ENCODE measurements at places on chromosomes 2 and 18.
A peak's percentile ranks its signal among the peaks of the same experiment; 100 is the strongest.

GRCh38 chr2:23953625-23954024, 13.4 kb downstream of the UBXN2A start:
- DNase-seq: no peak

- no peak for DNase-seq
These were observed 389.8 kb downstream of the GALNT13 start for GRCh38 chr2:154261473-154262027.

GRCh38 chr2:98015671-98016070, 19.9 kb upstream of the TMEM131 start:
- DNase-seq: no peak

DNA sequence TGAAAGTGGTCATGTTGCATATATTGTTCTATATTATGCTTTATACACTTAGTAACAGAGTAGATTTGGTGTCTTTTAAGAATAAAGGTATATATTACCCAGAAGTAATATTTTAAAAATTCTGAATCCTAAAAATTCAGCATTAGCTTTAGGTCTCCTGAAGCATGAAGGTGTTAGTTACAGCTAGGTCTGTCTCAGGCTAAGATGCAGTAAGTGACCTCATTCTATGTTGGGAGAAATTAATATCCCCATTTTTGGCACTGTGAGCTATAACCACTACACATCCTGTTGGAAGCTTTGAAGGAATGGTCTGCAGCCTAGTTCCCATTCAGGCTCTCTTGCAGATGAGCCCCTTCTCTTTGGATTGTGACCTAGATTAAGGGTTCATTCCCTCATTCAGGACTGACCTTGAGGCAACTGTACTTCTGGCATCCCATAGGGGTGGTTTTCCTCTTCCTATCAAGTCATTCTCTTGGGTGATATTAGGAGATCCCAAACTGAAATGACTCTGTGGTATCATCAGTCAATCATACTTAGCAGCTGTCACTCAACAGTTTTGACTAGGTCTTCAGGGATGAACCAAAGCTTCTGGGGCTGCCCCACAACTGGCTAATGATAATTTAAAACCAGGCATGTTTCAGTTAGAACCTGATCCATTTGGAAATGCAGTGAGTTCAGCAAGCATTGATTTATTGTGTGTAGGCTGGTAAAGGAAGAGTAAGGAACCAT, 117.7 kb downstream of the GPD2 start:
- no peak for DNase-seq

GRCh38 chr18:10252494-10252893, 201.9 kb upstream of the APCDD1 start:
- no peak for DNase-seq

DNA sequence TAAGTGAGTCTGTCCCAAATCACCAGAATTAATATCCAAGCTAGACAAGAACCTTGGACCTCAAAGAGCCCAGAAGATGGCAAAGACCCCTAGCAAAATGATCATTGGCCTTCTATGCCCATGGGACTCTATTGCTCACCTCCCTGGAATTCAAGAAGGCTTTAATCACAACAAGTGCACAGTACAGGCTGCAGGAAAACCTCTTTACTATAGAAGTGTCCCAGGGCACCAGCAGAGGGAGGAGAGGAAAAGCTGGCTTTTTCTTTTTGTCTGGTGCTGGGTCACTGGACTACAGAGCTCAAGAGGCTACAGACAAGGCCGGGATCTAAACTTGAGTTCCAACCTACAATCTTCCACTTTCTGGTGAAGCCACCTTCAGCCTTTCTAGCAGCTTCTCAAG, 88.3 kb upstream of the PPP1CB start:
- no peak for DNase-seq

DNA sequence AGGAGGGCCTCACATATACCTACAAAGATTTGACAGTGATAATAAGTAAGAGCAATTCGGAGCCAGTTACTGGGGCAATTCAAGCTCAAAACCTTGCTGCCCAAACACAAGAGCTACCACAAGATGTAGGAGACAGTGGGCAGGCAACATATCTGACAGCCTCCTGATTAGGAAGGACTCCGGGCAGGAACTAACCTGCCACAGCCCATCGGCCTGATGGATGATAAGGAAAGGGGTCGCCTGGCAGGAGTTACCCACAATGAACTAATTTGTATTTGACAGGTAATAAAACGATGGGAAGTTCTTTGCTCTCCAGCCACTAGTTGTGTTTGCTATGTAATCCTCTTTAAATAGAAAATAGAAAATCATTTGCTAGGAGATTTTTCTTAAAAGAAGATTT, 100.2 kb downstream of the ARHGAP15 start:
- no peak for DNase-seq

DNA sequence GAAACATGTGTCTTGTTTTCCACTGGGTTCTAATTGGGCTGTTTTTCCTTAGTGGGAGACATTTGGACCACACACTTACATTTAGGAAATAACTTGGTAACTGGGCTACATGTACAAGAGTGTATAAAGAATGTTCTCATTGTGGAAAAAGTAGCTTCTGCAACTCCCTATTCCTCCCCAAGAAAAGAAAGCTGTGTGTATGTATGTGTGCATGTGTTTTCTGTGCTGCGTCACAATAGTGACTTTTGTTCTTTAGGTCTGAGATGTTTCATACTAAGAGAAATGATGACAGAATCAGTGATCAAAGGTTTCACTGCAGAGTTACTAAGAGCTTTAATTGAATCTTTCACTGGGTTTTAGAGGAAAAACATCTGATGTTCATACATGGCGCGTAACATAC, 82.7 kb downstream of the TANC1 start:
- DNase-seq: no peak

GRCh38 chr2:239252801-239253200, 148.0 kb downstream of the HDAC4 start:
- DNase-seq: no peak

- DNase-seq: no peak
These were observed 118.6 kb downstream of the TMEM163 start for GRCh38 chr2:134600208-134600607.

GRCh38 chr2:215917953-215918620, 95.3 kb downstream of the MREG start:
- peak; percentile 75 for DNase-seq

- no peak for DNase-seq
These were observed 54.2 kb downstream of the COMMD1 start for GRCh38 chr2:61959381-61960293.

GRCh38 chr2:221787561-221787960, 215.5 kb upstream of the EPHA4 start:
- DNase-seq: no peak

GRCh38 chr2:7539077-7539476, 621.9 kb downstream of the RNF144A start:
- DNase-seq: no peak

DNA sequence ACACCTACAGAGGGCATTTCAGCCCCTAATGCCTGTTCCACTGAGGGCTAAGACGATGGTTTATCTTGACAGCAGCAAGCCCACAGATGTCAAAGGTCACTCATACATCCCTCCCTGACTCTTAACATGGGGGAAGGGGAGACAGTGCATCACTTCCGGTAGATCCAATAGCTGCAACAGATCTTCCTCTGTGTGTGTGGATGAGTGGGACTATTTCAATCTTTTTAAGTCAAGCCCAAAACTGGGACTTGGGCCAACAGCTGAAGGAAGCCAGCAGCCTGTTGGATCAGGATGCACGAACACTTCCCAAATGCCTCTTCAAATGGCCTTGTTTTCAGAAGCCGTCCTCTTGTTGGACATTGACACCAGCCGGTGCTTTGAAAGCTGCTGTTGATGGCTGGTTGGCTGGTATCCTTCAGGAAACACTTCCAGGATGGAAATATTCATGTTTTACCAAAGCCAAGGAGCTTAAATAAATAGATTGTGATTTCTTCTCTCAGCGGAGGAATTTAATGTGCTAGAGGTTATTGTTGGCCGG, 59.2 kb downstream of the IL1R2 start:
- DNase-seq: no peak

GRCh38 chr2:68687018-68687417, 43.6 kb downstream of the PROKR1 start:
- DNase-seq: no peak

DNA sequence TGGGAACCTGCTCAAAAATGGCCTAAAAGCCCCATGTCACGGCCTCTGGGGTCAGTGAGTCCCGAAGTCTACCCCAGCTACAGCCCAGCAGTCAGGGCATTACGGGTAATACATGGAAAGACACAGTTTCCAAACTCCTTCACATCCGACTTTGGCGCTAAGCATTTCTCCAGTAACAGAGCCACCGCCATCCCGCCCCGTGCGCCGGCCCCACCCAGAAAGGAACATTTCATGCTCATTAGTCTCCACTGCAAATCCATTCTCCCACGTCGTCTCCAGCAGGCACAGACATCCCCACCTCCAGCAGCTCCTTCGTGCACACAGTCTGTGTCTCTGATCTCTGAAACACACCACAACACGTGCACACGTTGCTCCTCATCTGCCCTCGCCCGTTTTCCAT, 509.2 kb upstream of the ID2 start:
- no peak for DNase-seq

DNA sequence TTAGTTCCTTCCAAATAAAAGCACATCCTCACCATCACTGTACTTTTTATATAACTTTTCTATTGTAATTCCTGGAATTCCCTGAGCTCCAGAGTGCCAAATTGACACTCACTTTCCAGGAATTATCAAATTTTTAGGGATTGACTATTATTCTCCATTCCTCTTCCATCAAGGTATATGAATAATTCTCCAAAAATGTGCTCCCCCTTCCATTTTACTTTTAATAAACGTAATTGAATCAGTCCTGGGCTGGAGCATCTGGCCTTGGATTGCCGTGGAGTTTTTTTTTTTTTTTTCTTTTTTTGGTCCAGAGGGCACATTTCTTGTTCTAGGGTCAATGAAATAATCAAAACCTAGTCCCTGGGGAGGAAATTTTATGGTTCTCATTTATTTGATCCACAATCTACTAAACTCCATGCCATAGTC, 304.3 kb downstream of the CDCA7 start:
- DNase-seq: no peak

DNA sequence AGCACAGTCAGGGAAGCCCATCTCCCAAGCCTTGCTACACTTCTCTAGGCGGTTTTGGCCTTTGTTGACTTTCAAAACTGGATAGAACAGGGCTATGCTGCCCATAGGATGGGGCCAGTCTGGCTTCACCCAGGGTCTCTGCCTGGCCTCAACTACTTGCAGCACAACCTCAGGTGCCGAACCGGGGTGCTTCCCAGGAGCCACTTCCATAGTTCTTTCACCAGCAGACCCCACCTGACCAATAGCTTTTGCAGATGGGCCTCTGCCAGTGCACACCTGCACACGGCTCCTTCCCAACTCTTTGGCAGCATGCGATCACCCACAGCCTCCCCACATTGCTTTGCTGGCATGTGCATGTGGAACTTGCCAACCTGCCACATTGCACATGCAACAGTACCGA, 331.6 kb downstream of the CPS1 start:
- no peak for DNase-seq

GRCh38 chr18:23062011-23062410, 73.3 kb upstream of the CABLES1 start:
- no peak for DNase-seq

DNA sequence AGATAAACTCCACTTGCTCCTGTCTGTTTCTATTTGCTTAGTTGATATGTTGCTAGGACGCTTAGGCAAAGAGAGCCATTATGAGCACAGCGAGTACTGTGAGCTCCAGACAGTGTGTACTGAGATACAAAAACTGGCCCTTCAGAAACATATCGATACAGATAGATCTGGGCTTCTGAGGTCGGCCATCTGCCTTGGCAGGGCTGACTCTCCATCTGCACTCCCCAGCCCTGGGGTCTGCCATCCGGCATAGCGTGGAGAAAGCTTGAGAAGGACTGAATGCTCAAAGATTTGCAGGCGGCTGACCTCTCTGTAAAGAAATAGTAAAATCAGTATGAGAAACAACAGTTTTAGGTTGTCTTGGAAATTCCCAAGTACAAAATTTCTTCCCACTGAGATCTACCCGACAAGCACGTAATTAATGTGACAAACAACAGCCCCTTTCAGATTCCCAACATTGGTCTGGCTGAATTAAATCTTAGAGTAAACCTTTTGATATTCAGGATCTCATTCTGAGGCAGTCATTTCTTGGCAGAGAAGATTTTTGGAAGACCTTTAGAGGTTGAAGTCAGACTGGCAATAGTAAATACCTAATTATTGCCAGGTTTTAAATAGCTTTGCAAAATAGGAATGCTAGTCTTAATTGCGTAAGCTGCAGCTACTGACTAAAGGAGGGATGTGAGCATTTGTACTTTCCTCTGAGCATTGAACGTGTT, 127.4 kb downstream of the CHST9 start:
- no peak for DNase-seq

- DNase-seq: no peak
These were observed 4.9 kb downstream of the PAX3 start for GRCh38 chr2:222293660-222294630.

GRCh38 chr2:156797832-156798231, 361.7 kb downstream of the GPD2 start:
- DNase-seq: no peak

DNA sequence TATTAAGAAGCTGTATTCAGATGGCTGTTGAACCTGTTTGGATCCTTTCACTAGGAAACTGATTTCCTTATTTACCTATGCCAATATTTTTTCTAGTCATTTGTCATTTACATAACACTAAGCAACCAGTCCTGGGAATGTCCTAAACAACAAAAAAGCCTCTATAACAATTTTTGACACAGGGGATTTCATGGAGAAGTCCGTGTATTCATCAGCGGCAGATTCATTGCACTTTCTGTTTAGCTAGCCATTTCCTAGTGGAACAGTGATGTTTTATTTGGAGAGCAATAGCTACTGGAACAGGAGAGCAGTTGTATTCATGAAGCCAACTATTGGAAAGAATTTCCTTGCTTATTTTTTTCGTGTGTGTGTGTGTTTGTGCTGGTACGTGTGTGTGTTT, 604.3 kb upstream of the POU3F3 start:
- DNase-seq: no peak

DNA sequence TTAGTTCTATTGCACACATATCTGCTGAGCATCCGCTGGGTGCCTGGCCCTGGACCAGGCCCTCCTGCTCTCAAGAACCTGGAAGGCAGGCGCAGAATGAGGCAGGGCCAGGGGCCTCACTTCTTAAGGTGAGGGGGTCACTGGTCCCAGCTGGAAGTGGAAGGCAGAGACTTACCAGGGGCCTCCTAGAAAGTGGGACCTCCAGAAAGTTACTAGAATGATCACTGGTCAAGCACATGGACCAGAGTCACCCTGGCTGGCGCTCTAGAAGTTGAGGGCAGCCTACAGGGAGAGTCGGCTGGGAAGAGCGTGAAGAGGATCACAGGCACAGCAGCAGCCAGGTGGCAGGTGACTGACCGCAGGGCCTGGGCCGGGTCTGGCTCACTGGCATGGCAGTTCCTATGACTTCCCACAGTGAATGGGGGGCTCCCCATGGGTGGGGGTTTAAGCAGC, 26.1 kb upstream of the MAL start:
- DNase-seq: no peak

GRCh38 chr2:46574457-46575355, 95.3 kb downstream of the TMEM247 start:
- DNase-seq: no peak

GRCh38 chr2:142044197-142044596, 86.6 kb downstream of the LRP1B start:
- no peak for DNase-seq

GRCh38 chr2:176461098-176461808, 192.0 kb downstream of the MTX2 start:
- DNase-seq: no peak

- DNase-seq: no peak
These were observed 25.4 kb upstream of the SLC66A3 start for GRCh38 chr2:11129598-11130449.

GRCh38 chr2:3113122-3113521, 264.5 kb downstream of the EIPR1 start:
- no peak for DNase-seq

GRCh38 chr2:24482251-24482971, 8.6 kb upstream of the NCOA1 start:
- no peak for DNase-seq

- no peak for DNase-seq
These were observed 462.1 kb downstream of the ERBB4 start for GRCh38 chr2:212076456-212076855.

Measured in AG09309 (cell line).